ENCODE measurements at places on chromosomes 11 and 22.

- DNase-seq = no peak
Observed at GRCh38 chr11:119520966-119521365, 98.0 kb upstream of the THY1 start.

DNA sequence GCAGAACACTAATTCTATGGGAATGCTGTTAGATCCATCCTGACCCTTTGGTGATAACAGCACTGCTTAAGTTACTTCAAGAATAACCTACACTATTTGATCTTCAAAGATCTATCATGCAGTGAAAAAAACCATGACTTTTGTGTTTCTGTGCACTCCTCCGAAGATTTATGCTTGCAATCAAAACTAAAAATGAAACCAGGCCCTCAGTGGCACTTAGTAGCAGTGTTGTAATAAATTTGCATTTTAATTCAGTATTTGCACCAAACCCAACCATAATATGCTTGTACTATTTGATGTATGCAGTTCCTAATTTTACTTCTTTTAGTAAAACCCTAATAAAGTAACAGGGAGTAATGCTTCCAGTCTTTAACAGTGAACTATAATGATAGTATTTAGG lies 130.7 kb downstream of the SOX6 start:
- DNase-seq = no peak

- no peak for DNase-seq
Observed at GRCh38 chr22:43777286-43777685, 34.8 kb downstream of the EFCAB6 start.

- no peak for DNase-seq
Observed at GRCh38 chr22:44931077-44931540, 78.7 kb downstream of the PHF21B start.

DNA sequence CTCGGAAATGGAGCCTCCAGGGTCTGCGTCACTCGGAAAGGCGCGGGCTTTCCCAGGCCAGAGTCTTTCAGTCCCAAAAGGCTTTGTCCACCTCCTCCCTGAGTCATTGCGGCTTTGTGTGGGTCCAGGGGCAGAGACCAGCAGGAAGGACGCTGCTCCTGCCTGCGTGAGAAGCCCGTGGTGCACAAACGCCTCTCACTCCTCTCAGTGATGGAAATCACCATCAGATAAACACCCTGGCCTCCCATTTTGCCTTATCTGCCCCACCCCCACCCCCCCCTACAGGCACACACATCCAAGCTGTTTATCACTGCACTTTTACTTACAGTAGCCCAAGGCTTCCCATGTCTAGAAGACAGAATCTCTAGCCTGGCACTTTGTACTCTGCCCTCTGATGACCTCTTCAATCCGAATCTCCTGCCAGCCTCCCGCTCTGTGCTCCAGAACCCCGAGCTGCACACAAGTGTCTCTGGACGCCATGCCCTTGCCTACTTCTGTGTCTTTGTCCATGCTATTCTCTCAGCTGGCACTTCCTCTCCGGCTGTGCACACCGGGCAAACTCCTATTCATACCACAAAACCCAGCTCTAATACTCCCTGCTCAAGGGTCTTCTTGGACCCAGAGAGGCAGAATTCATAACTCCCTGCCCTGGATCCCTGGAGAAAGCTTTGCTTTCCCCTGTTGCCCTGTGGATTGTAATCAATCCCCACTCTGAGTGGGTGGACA lies 954.6 kb downstream of the TBC1D22A start:
- DNase-seq = no peak

- DNase-seq = no peak
Observed at GRCh38 chr11:59724066-59724465, 10.4 kb upstream of the OR10V1 start.

DNA sequence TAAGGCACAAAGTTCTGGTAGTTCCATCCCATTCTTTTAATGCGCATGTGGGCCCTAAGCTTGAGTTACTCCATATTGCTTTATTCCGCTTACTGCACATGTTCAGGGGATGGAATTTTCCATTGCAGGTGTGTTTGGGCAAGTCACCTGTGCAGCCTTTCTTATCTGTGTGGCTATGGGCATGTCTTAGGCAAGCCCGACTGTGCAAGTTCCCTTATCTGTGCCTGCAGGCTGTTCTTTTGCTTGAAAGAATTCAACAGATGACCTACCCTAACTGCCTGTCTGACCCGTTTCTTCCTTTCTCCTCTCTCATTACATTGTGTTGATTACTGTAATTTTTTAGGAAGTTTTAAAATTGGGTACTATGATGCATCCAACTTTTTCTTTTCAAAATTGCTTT lies 363.6 kb downstream of the TTC28 start:
- DNase-seq = no peak

GRCh38 chr11:77202941-77203900 lies 75.2 kb downstream of the MYO7A start:
- DNase-seq = no peak

- DNase-seq = peak; percentile 73
Observed at GRCh38 chr22:49971232-49972162, 10.9 kb downstream of the PIM3 start.

DNA sequence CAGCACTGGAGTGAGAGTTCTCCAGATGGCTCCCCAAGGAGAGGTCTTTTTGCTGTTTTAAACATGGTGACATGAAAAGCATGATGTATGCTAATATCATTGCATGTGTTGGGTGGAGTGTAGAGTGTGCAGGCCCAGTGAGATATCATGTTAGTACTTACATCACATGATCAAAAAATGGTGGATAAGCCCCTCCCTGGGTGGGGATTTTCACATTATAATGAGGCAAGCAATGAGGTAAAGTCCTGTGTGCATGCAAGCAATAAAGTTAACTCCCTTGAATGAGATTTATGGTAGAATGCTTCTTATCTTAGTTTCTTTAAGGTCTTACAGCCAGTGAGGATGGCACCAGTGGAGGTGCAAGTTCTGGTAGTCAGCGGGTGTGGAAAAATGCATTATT lies 8.5 kb downstream of the FAM111B start:
- DNase-seq = no peak

DNA sequence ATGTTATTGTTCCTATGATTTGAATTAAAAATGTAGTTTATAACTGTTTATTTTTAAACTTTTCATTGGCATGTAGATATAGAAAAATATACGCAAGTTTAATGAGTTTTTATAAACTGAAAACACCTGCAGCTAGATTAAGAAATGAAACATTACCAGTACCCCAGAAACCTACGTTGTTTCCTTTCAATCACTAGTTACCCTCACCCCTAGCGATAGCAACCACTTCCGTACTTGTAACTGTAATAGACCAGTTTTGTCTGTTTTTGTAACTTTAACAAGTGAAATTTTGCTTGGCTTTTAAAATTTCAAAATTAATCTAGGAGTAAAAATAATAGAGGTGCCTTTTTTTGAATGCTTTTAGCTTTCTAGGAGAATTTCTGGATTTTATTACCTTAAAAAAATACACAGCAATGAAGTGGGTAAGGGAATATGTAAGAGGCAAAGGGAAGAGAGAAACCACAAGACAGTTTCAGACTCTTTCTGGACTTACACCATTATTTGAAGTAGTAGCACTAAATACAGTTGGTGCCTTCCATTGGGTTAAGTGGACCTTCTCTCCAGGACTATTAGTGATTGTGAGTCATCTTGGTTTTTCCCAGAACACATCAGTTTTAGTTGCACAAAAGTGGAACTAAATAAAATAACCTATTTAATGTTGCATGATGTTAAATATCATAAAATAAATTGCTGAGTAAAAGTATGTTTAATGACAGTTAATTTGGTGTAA lies 18.7 kb upstream of the NAT10 start:
- DNase-seq = no peak

- DNase-seq = no peak
Observed at GRCh38 chr11:107848345-107848744, 10.2 kb downstream of the SLC35F2 start.

GRCh38 chr22:21909871-21910270 lies 42.4 kb upstream of the MAPK1 start:
- DNase-seq = no peak

- no peak for DNase-seq
Observed at GRCh38 chr11:14132312-14132711, 169.8 kb downstream of the SPON1 start.

DNA sequence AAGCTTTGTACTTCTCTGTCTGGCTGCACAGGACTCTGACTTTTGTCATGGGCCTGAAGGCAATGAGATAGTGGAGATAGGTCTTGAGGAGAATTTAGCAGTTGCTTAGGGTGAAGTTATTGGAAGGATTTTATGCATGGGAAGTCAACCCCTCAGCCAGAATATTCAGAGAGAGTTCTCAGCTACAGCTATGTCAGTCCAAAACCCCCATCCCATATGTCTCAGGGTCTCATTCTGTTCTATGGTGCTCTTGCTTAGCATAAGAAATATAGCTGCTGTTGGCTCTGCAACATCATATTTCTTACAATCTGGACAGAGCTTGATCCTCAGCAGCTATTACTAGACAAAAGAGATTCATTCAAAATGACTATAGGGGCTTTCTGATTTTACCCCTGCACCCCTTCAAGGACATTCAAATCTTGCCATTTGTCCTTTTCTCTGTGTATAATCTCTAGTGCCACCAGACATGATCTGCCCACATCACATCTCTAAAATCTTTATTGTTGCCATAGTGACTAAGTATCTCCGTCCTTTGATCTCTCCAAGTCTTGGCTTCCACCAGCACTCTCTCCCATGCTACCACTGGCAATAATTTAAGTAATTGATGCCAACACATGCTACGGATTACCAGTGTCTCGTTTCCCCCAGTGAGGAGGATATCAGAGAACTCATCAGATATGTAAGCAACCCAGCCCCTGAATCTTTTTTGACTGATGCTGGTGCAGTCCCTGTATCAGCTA lies 327.1 kb upstream of the ISX start:
- no peak for DNase-seq

Data from T-helper 2 cell treated with Interferon-gamma antibody and Interleukin-4, amounts not matched to agents 5 μg/mL and 100 μg/mL, for 36 hours (primary cell).